ENCODE measurements at places on chromosomes 12 and 14.

DNA sequence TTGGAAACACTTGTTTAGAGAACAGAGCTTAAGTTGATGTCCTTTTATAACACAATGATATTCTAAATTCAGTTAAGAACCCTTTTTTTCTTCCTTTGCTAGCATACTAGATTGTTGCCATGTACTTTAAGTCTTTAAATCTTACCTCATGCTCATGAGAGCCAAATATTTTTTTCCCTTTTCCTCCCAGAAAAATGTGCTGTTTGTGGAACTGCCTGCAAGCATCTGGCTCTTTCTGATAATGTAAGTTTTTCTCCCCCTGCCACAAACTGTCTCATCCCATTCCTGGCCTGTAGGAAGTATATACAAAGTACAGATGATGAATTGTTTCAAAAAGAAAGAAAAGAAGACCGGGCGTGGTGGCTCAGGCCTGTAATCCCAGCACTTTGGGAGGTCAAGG is 5.3 kb downstream of the RNF212B start:
- DNase-seq = no peak

DNA sequence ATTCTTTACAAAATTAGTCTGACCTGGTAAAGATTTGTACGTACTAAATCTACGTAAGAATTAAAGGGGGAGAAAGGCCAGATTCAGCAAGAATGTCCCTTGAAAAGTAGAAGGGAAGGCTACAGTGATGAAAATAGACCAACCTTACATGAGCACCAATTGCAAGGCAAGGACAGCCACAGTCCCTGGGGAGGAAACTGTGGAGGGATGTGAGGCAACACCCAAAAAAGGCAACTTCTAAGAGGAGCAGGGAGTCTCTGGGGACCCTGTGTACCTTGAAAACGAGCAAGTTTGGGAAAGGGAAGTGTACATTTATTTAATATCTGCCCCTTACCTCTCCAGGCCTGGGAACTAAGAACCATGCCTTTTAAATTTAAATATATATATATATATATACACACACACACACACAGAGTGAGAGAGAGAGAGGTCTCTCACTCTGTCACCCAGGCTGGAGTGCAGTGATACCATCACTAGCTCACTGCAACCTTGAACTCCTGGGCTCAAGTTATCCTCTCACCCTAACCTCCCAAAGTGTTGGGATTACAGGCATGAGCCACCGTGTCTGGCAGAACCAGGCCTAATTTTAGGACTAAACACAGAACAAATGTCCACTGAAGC is 56.4 kb downstream of the TMCC3 start:
- DNase-seq = no peak

DNA sequence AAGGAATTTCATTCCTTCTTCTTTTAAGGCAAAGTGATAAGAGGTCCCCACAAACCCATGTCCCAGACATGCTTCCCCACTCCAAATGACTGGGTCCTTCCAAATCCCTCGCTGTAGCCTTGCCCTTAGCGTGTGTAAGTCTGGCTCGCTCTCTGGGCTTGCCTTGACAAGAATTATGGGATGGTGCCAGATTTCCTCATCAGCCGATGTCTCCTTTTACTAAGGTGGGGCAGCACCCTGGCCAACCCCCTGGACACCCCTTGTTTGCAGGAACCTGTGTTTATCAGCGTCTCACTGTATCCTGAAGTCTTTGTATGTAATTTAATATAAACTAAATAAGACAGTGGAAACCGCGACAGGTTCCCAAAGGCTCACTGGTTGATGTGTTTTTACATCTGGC is 493.3 kb downstream of the EGLN3 start:
- no peak for DNase-seq

DNA sequence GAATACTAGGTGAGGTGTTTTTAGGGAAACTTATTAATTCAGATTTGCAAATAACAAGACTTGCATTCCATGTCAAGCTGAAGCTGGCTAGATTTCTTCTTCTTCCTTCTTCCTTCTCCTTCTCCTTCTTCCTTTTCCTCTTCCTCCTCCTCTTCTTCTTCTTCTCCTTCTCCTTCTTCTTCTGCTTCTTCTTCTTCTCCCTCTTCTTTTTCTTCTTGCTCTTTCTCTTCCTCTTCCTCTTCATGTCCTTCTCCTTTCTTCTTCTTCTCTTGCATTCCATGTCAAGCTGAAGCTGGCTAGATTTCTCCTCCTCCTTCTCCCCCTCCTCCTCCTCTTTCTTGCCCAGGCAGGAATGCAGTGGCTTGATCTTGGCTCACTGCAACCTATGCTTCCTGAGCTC is 297.8 kb downstream of the PRKD1 start:
- no peak for DNase-seq

DNA sequence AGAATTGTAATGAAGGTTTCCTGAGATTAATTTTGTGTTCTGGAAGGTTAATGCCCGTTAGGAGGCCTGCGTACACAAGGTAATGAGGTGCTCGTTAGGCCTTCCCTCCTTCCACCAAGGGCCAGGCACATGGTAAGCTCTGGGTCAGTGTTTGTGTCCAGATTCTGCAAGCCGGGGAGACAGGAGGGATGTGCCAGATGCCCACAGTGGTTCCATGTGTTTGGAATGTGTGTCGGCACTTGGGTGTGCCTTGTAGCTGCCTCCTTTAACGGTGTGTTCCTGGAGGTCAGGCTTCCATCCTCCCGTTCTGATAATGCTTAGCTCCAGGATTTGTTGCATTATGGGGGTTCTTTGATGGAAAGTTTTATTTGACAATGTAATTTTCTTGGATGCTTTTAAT is 5.7 kb downstream of the TRAF3 start:
- no peak for DNase-seq

- peak; percentile 30 for DNase-seq
These were observed 6.3 kb downstream of the SLC7A8 start for GRCh38 chr14:23177181-23177580.

DNA sequence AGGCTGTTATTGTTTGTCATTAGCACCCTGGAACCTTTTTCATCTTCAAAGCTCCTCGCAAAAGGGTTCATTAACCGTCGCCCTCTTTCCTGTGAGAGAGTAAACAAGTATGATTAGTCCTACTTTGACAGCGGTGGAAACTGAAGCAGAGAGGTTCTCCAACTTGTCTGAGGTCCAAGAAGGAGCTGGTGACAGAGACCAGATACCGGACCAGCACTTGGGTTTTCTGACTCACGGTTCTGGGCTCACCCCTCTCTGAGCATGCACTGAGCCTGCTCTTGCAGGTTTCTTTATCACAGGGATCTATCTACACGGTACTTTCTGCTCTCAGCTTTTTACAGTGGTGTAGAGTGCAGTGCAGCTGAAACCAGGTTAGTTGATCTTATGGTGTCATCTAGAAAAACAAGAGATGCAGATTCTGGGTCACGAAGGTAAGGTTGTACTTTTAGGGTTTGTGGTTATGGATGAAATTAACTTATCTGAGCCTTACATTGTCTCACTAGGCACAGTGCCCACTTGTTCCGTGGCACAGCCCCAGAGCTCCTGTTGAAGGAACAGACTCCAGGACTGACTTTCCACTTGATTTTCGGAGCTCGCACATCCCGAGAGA is 62.1 kb downstream of the PPP2R5C start:
- DNase-seq = peak; percentile 60

GRCh38 chr14:104138098-104138717 is at the start of gene KIF26A:
KIF26A (plus strand) TSS chr14:104138587; CDS start chr14:104138723, 136 bp downstream.
- DNase-seq = peak; percentile 47

DNA sequence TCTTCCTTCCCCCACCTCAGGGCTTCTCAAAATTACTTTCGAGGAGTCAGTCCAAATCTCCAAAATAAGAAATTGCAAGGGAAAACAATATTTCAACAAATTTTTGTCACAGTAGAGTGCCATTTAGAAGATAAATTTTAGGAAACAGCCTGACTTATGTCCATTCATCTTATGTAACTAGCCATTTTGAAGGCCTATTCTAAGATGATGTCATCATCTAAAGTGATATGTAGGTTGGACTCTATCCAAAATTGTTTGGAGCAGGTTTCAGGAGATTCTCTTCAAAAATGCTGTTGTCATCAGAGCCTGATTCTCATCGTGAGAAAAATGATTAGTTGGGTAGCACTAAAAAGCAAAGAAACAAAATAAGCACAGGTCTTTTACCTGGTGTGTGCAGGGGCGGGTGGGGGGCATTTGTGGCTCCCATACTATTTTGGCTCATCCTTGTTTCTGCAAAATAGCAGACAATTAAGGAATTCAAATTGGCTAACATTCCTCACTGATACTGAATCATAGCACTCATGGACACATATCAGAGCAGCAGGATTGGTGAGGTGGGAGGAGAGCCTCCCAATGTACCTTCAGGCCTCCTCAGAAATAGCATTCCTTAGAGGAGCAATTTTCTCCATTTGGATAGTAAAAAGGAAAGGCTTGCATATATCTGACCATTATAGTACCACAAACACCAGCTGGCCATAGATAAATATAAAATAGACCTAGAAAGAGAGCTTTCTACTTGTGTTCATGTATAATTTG is 360.9 kb upstream of the NAV3 start:
- no peak for DNase-seq

DNA sequence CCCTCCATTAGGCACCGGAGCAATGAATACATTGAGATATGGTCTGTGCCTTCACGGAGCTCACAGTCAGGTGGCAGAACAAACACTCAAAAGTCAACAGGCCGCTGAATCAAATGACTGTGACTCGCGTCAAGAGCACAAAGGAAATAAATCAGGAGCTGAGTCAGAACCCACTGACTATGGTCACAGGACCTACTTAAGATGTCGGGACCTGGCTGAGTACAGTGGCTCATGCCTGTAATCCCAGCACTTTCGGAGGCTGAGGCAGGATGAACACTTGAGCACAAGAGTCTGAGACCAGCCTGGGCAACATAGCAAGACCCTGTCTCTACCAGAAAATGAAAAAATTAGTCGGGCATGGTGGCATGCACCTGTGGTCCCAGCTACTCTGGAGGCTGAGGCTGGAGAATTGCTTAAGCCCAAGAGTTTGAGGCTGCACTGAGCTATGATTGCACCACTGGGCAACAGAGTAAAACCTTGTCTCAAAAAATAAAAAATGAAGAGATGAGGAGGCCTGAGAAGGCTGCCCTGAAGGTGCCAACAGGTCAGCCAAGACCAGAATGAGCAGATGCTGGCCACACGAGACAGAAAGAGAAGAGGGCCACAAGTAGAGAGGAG is 19.9 kb downstream of the TMEM233 start:
- DNase-seq = no peak

DNA sequence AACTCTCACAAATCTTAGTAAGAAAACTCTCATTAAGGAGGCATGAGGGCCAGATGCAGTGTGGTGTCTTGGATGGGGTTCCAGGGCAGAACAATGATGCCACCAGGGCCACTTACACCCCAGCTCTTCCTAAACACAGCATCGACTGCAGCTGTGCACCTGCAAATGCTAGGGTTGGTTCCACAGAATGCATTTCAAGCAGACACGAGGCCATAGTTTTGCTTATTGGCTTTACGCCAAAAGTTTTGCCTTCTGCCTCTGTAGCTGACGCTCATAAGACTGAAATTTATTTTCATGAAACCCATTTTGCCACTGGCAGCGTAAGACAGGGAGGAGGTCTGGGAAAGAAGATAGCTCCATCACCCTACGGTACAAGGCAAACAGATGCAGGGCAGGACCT is 179.0 kb downstream of the RIMBP2 start:
- no peak for DNase-seq
